Stimulated activated CD4-positive, alpha-beta T cell treated with anti-CD3 and anti-CD28 coated beads, Interleukin-15, amount 100 ng/mL, for 1 hour (primary cell): ENCODE measurements at places on chromosomes 7 and 10.

GRCh38 chr10:101824736-101825135 is 6.5 kb upstream of the OGA start:
- no peak for DNase-seq

- no peak for DNase-seq
Observed at GRCh38 chr10:77756319-77757232, 119.0 kb upstream of the KCNMA1 start.

GRCh38 chr7:16993543-16993942 is 111.8 kb upstream of the AGR3 start:
- DNase-seq = no peak

DNA sequence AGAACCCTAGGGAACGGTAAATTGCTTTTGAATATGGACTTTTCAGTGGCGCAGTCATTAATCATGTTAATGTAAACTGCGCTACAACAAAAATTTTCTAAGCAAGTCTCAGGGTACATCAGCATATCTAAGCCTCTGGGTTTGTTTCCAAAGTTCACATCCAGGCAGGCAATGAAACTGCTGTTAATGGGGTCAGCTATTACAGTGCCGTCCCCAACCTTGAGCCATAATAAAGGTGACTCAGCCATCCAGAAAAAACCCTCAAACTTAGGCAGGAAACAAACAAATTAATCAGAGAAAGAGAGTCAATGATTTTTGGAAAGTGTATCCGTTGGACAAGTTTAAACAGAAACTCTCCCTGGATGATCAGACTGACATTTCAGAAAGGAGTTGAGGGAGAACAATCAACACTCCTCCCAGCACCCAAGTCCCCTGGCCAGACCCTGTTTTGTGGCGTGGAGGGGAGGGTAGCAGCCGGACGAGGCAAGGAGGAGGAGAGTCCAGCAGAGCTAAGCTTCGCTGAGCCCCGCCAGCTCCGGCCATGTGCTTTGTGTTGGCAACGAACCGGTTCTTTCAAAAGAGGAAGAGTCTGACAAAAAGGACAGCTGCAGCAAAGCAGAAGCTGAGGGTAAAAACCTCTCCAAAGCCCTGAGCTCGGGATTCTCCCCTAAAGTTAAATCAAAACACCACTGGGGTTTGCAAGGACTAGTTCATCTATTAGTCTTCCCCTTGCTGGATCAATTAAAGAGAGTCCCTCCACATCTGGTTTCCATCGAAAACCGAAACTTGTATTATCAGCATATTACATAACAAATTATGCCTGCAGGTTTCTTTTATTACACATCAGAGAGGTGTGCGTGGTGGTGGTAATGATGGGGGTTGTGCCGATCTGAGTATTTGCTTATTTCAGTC is 3.6 kb downstream of the FAM53B start:
- no peak for DNase-seq

GRCh38 chr10:121792198-121792597 is 135.6 kb downstream of the ATE1 start:
- no peak for DNase-seq

- no peak for DNase-seq
Observed at GRCh38 chr10:17698696-17699095, 53.3 kb upstream of the TMEM236 start.

- DNase-seq = no peak
Observed at GRCh38 chr10:71354776-71355175, 35.7 kb downstream of the SLC29A3 start.

DNA sequence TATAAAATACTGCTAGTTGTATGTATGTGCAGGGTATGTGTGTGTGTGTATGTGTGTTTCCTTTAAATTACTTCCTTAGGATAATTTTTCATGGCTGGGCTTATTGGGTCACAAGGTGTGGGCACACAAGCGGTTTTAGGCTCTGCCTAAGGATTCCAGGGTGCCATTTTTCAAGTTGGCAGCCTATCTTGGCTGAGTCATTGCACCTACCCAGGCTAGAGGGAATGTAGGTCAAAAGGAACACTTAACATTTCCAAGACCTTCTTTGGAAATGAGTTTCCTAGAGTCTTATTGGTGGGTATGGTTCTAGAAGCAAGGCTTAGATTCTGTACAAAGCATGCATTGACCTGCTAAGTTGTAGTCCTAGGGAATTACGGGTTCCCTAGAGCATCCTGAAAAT is 642.1 kb downstream of the LRMDA start:
- no peak for DNase-seq

DNA sequence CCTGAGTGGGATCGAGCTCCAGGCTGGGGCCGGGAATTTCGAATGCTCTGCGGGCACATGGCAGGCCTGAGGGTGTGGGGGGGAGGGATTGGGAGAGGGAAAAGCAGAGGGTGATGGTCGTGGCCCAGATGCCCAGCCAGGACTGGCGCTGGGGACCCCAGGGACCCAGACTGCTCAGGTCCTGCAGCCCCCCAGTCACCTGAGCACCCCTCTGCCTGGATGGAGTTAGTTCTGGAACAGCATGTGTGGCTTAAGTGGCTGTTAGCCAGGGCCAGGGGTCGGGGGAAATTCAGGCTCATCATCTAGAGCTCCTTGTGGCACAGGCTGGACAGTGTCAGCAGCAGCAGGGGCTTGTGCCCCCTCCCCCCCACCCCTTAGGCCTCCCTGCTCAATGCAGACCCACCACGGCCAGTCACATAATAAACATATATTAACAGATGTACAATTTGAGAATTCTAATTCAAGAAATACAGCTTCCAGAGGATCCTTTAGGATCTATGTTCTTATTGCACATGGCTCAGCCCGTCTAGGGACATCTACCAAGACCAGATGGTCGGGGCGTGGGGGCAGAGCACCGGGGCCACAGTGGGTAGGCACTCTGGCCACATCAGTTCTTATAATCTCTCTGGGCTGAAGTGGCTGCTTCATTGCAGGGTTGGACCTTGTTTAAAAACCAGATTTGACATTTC is 22.2 kb downstream of the DNAJB12 start:
- no peak for DNase-seq

DNA sequence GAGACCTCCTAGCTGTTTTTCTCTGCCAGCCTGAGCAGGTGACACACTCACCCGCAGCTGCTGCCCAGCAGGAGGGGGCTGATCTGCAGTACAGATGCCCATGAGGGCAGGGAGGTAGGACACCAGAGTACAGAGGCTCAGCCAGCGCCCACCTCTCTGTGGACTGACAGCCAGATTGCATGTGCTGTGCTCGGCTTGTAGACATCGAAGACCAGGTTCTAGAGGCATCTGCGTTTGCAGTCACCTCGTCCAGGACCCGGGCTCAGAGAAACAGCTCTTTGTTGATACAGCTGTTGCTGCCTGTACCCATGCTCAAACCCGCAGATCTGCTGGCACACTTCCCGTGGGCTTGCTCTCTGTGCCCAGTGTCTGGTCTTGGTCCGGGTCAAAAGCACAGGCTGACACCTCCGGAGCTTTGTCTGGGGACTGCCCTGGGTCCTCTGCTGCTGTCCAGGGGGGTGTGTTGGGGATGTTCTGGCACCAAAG is 224.7 kb downstream of the GLRX3 start:
- DNase-seq = no peak

DNA sequence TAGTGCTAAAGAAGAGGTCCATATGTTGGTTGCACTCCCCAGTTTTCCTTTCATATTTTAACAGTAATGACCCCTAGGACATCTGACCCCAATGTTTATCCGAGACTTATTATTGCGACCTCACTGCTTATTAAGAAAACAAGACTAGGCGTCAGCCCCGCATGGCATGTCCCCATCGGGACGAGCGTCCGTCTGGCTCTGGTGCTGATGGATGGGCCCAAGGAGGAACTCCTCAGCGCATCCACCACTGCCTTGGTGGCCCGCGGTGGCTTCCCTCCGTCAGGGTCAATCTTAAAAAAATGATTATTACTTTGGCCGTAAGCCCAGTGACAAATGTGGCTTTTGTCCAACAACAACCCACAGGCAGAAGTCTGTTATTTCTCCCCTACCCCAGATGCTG is 40.1 kb upstream of the CXCL12 start:
- DNase-seq = no peak

GRCh38 chr7:91149341-91150246 is 114.6 kb upstream of the FZD1 start:
- DNase-seq = no peak

DNA sequence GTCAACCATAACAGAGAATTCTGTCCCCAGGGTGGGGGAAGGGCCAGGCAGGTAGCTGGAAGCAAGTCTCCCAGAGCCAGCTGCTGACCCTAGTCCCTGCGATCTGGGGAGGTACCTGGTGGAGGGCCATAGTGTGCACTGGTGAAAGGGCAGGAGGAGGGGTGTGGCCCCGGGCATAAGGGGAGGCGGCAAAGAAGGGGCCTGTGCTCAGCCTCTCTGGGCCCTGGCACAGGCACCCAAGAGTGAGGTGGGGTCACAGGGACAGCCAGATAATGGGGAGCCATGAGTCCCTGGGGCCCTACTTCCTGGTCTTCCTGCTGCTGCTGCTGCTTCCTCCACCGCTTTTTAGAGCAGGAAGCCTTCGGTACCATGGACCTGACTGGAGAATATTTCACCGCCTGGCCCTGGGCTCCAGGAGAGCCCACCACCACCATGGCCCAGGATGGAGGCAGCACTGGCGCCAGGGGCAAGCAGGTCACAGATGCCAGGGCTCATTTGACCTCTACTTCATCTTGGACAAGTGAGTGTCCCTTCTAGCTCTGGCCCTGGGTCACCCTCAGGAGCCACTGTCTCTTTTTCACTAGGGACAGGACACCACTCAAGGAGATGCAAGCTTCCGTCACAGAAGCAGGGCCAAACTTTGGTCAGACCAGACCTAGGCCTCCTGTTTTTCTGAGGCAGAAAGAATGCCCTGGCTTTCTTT is at the start of gene ANTXRL:
Gene ANTXRL (plus strand): TSS at position 7 of the 703 bp plus-strand sequence. CDS start 266 bp downstream, at position 273.
- no peak for DNase-seq

DNA sequence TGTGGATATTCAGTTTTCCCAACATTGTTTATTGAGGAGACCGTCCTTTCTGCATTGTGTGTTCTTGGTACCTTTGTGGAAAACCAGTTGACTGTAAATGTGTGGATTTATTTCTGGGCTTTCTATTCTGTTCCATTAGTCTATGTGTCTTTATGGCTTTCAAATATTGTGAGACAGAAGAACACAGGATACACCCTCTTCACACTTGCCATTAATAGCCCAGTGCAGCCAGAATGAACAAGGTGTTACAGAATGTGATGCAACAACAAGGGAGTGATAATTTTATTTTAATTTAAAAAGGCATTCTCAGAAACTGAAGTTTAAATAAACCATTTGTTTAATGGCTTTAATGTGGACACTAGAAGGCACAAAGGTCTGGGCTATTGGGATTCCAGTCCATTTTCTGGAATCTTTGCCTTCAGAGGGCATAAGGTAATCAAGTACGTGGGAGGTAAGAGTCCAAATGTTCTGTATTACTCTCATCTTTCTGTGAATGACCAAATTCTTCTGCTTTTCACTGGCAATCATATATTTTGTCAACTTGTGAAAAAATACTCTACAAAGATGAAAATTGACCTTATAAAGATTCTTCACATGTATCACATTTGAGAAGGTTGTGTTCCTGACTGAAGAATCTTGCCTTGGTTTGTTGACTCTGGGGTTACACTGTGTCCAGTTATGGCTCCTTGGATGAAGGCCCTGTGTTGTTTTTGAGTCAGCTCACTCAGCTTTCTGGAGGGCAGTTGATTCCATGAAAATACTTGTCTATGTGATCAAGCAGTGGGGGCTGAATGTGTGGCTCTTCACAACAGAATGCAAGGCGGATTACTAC is 962.7 kb downstream of the LRMDA start:
- DNase-seq = no peak

DNA sequence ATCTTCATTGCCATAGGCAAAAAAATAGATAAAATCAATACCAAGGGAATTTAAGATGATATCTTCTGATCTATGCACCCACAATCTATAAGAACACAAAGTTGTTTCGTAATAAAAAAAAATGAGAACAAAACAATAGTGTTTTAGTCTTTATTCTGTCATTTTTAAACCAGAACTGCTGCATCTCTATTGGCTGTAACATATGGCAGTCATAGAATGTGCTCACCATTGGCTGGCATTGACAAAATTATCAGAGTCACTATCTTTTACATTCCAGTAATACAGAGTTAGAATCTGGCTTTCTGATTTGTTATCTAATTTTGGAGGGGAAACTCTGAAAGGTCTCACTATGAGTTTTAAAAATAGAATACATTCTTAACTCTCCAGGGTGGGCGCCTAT is 138.6 kb upstream of the CCDC6 start:
- no peak for DNase-seq

DNA sequence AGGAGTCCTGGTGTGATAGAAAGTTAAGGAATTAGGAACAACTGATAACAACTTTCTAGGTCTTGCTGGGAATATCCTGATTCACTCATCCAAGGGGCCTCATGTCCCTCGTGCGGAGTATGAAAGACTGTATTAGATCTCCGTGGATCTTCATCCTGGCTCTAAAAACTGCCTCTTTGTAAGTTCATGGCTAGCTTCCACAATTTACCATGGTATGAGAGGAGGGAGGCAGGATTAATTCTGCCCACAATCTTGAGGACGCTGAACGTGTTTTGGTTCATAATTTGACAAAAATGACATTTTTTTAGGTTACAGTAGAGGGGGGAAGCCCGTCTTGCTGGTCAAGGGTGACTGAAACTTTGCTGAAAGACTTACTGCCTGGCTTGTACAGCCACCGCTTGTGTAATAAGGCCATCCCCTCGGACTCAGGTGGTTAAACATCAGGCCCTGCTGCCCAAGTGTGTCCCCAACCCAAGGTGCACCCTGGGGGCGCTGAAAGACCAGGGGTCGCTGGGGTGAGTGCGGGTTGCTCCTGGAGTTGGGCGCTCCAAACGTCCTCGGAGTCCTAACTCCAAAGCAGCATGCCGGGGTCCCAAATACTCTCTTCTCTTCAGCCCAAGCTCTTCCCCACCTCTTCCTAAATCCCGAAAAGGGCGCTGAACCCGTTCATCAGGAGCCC is 733 bp downstream of the HIBADH start:
- DNase-seq = no peak

DNA sequence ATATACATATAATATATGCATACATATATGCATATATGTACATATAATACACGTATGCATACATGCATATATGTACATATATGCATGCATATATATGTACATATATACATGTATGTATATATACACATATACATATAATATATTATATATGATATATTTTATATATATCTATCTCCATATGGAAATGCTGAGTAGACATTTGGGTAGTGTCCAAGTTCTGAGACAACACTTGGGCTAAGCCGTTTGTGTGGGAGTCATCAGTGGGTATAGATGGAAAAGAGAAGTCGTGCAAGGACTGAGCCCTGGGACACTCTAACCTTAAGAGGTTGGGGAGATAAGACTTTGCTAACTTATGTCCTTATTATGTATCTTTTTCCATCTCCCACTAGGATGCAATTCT is 165.2 kb upstream of the PODXL start:
- DNase-seq = no peak

GRCh38 chr10:13716081-13717071 is 129.6 kb downstream of the PRPF18 start:
- no peak for DNase-seq

GRCh38 chr10:67433276-67433675 is 262.7 kb downstream of the CTNNA3 start:
- no peak for DNase-seq

DNA sequence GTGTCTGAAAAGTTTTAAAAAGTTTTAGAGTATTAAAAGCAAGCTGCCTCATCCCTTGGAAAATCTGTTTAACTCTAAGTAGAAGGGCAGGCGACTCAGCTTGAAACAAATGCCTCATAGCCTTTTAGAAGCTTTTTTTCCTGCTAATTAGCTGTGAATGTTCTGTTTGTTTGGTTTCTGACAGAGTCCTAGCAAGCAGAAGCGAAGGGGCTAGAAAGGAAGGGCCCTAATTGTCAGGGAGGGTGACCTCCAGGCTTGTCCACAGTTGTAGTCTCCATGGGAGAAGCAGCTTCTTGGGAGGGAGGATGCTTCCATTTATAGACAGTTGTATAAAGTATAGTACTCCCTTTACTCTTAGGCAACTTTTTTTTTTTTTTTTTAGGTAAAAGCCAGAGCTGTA is 90.9 kb downstream of the DNAJC1 start:
- DNase-seq = no peak
